Activated gamma-delta T cell (primary cell): ENCODE measurements at places on chromosomes 3 and 15.
A peak's percentile ranks its signal among the peaks of the same experiment; 100 is the strongest.

GRCh38 chr3:72157748-72158638 is 373.0 kb upstream of the PROK2 start:
- DNase-seq: no peak

DNA sequence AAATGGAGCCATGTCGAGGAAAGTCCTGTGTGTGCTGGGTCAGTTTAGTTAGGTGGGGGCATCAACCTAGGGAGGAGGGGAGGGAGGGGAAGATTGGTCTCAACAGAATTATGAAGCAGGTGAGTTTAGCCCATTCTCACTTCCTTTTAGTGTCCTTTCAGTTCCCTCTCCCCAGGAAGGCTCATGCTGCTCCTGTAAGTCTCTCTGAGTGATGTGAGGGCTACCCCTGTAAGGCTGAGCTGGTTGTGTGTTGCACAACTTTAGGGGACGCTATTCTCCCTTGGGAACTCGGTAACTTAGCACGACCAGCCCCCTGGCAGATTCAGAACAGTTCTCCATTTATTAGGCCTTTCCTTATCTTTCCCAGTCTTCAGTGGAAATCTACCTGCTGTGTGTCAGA is 21.2 kb downstream of the IL5RA start:
- DNase-seq: no peak

- no peak for DNase-seq
These were observed 16.3 kb downstream of the BCL2A1 start for GRCh38 chr15:79954661-79955060.

GRCh38 chr15:42371096-42371495 is 11.8 kb downstream of the CAPN3 start:
- no peak for DNase-seq

- no peak for DNase-seq
These were observed 52.0 kb downstream of the LPP start for GRCh38 chr3:188205992-188206416.

DNA sequence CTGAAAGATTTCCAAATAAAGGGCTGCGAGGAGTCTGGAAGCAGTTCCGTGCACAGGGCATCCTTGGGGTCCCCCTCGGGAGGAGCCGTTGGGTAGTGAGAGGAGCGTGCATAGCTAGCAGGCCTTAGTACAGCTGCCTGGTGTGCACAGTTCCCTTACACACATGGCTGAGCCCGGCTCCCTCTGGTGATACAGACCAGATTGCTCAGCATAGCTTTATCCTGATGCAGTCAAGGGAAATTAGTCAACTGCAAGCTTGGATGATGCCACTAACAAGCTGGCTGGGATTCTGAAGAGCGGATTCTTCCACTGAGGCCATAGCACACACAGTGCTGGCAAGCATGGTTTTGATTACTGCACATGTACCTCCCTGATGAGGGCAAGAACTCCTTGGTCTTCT is 349.4 kb downstream of the LRTM1 start:
- no peak for DNase-seq

GRCh38 chr3:126512026-126512425 is 5.5 kb downstream of the UROC1 start:
- DNase-seq: no peak

DNA sequence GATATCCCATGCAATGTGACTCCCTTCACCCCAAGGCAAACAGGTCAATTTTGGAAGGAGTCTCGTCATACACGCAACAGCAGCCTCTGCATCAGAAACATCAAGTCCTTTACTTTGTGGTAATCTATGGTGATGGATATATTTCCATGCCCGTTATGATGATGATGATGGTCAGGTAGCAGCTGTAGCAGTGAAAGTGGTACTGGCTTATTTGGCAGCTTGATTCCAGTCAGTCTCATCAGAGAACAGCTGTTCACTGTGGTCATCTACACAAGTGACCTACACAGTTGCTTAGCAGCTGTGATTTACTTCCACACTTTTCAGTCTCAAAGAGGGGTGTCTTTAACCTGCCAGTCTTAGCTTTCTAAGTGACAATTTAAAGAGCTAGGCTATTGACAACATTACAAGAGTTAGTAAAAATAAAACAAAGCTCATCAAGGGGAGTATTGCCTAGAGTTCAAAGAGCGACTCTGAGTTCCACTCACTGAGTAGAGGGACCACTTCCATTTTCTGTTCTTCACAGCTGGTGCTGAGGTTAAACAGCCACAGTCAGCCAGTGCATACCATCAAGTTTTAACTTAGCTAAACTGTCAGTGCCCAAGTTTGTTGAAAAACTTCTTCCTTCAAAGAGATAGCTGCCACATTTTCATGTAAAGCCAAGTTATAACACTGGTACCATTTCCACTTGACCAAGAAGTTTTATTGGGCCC is 587.4 kb upstream of the KCNMB2 start:
- no peak for DNase-seq

DNA sequence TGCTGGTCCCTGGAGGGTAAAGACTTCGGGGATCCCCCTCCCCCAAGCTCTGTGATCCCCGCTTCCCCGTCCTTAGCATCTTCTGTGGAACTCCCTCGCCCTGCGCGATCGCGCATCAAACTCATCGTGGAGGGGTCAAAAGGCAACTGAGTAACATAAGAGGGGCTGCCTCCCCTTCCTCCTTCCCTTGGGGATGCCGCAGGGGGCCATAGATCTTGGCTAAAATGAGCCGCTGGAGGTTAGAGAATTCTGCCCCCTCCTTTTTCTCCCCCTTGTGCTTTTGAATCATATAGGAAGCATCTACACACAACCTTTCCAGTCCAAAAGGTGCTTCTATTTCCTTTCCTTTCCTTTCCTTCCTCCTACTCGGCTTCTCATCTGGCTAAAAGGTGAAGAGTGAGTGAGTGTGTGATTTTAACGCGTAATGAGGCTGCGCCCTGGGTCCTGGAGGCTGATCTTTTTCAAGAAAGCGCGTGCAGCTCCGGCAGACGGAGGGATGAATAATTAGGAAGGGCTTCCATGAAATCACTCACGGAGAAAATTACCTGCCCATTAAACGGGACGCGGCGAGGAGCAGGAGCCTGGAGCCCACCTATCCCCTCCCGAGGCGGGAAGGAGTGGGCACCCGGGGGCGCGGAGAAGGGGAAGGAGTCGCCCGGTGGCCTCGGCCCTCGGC is 831 bp upstream of the ROBO2 start:
- DNase-seq: no peak

DNA sequence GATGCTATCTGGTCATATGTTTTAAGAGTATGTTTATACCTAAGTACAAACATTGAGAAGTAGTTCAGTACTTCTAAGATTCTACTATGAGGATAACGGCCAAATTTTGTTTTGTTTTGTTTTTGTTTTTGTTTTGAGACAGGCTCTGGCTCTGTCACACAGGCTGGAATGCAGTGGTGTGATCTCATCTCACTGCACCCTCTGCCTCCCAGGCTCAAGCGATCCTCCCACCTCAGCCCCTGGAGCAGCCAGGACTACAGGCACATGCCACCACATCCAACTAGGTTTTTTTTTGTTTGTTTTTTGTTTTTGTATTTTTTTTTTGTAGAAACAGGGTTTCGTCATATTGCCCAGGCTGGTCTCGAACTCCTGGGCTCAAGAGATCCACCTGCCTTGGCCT is 47.5 kb upstream of the RPS17 start:
- DNase-seq: no peak

DNA sequence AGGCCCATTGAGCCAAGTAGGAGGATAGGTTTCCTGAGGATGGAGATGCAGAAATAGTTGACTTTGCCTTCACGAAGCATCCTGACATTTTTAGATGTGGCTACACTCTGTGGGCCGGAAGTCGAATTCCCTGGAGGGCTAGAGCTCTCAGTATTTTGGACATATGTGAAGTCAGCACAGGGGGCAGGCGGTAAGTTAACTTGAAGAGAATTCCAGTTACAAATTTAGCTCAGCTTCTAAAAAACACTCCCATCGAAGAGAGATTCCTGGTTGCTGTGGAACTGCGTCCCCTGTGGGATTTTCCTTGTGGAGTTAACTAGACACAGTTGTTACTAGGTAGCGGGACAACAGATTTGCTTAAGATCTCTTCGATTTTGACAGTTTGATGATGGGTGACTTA is 161.9 kb upstream of the RGMA start:
- DNase-seq: no peak

GRCh38 chr3:168620854-168621253 is 525.1 kb upstream of the GOLIM4 start:
- DNase-seq: no peak

- DNase-seq: no peak
These were observed 18.2 kb downstream of the UROC1 start for GRCh38 chr3:126499401-126499800.

DNA sequence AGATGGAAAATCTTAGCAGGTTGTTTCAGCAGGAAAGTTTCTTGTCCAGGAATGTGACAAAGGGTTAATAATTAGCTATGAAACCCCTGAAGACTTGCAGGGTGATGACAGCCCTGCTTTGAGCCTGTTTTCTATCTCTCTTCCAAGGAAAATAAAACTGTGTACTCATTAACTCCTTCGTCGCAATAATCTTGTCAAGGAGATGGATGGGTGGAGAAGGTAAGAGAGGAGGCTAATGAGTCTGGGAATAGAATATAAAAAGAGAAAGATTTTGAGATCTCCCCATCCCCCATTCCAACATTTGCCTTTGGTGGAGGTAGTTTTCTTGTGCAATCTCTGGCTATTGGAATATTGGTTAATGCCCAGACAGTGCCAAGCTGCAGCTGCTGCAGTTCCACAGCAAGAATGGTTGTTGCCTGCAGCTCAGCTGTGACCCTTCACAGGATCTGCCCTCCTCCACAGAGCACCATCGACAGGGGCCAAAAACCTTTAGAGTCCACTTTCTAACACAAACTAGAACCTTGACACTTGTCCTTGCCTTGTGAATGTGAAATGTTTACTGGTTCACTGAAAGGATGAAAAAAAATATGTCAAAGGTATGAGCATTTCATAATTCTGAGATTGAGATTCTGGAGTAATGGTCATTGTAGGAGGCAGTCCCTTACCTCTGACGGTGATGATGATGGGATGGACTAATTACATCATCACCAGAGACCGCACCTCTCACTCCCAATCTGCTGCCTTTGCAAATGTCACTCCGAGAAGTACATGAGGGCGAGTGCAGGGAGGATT is 4.2 kb upstream of the LRIG1 start:
- DNase-seq: no peak

GRCh38 chr15:54681584-54681983 is 515.2 kb downstream of the RSL24D1 start:
- no peak for DNase-seq

GRCh38 chr3:130907966-130908365 is 14.1 kb downstream of the ATP2C1 start:
- no peak for DNase-seq

DNA sequence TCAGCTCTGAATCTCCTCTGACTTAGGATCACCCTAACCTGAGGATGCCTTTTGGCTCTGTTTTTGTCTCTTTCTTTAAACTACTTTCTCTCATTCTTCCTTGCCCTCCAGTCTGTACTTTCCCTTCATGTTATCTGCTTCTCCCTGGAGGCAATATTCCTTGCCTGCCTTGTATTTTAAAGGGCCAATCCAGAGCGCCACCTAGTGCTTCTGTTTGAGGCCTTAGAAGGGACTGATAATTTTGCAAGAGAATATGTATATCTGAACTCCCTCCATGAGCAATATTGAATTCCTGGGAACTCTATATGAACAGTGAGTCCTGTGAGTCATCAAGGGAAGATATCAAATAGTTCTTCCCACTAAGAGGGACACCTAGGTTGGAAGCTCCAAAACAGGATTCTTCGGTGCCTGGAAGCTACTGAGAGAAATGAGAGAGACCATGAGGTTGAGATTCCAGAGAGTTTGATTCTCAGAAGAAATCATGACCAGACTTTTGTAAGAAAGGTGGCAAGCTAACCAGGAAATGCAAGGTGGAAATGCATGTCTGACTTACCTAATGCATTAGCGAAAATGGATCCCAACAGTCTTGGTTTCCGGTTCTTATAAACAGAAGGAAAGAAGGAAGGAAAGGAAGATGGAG is 203.8 kb upstream of the CD96 start:
- DNase-seq: no peak

- DNase-seq: peak; percentile 62
These were observed 17.5 kb upstream of the FANCD2 start for GRCh38 chr3:10008588-10009344.

GRCh38 chr15:100721758-100722550 is 119.6 kb downstream of the ASB7 start:
- DNase-seq: no peak

- no peak for DNase-seq
These were observed 241.2 kb upstream of the LRRC3B start for GRCh38 chr3:26381411-26381810.

DNA sequence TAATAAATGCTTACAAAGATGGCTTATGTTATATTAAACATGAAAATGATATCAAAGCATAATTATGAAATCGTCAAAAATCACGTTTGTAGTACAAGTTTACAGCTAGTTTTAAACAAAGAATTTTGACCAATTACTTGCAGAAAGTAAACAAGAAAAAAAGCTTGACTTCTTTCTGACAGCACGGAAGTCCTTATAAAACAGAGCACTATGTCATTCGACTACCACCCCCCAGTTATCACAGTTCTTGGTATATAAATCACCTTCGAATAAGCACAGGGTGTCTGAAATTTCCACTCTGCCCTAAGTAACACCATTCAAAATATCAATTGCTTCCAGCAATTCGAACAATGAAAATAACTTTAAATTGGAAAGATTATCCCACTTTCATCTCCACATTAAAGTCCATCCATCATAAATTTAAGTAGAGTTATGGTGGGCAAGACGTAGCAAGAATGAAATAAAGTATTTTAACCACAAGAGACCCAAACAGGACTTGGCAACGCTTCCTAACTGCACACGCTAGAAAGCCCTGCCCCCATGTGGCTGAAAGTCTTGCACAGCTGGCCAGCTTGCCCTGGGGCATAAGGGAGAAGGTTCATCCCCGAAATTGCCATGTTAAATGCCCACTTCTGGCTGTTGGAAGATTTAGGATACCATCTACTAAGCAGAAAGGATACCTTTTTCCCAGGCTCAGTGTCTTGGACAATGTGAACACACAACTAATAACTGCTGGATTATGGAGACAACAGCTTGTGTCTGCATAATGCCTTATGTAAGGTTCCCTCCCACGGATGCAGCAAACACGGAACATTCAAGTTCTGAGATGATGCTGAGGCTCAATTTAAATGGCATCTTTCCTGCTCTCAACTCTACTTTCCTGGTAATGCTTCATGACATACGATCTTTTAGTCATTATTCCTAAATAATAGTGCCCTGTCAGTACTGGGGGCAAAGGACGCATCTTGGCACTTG is 116.4 kb upstream of the TJP1 start:
- DNase-seq: no peak

- DNase-seq: no peak
These were observed 789.2 kb downstream of the DIPK2A start for GRCh38 chr3:144760831-144761230.

DNA sequence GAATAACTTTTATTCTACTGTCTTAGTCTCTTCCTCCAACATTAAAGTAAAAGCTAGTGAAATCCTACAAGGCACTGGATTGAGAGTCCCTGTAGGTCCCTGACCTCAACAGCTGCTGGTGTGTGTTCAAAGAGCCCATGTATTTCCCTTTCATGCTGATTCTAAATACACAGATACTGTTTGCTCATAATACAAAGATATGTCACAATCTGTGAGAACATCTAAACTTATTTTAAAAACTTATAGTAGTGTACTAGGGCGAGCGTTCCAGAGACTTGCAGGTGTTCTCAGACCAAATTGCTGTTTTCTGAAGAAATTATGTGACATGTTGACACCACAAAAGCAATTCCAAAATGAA is 145.9 kb upstream of the LIPC start:
- DNase-seq: no peak

- DNase-seq: no peak
These were observed 159.5 kb downstream of the C3orf70 start for GRCh38 chr3:184993394-184993793.
